ENCODE measurements at places on chromosomes 12 and 14. TPM values are rescaled to one million over a fixed set of nuclear protein-coding genes. Genes with fewer than 3 reads are reported as not detected.
A peak's percentile ranks its signal among the peaks of the same experiment; 100 is the strongest.

The ATF1 gene
- total RNA-seq, result 31.8 TPM

The CTDSP2 gene
- 64.1 TPM for total RNA-seq

The TGFB3 gene
- 3.1 TPM for total RNA-seq

The SLC25A47 gene
- total RNA-seq, result 0.06 TPM

The TAS2R50 gene
- not detected for total RNA-seq

The EPS8 gene
- 0.07 TPM for total RNA-seq

The POTEG gene
- not detected for total RNA-seq

The RND1 gene
- total RNA-seq, result 0.88 TPM

The MSRB3 gene
- total RNA-seq, result 147 TPM

The TAS2R30 gene
- total RNA-seq, result 0.68 TPM

The DDN gene
- 5.2 TPM for total RNA-seq

The ITGB7 gene
- 0.49 TPM for total RNA-seq

- no peak for DNase-seq
Observed at GRCh38 chr12:75936515-75937440, 94.8 kb downstream of the PHLDA1 start.

- DNase-seq, result no peak
Observed at GRCh38 chr14:38868399-38869290, 234.4 kb downstream of the SEC23A start.

- DNase-seq, result no peak
Observed at GRCh38 chr14:83478741-83479140, 1945.1 kb upstream of the SEL1L start.

DNA sequence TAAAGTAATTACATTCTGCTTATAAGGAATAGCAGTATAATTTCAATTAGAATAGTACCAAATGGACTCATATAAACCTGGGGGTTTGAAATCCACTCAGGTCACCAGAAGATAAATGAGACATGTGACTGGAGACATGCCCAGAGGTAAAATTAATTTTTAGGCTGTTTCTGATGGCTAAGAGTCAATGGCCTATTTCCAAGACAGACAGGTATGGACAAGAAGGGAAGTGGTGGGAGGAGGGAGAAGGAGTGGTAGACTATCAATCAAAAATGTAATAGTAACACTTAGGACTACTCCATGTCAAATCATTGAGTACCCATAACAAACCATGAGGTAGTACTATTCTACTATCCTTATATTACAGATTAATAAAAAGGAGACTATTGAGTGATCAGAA is 544.0 kb downstream of the GALC start:
- no peak for DNase-seq

DNA sequence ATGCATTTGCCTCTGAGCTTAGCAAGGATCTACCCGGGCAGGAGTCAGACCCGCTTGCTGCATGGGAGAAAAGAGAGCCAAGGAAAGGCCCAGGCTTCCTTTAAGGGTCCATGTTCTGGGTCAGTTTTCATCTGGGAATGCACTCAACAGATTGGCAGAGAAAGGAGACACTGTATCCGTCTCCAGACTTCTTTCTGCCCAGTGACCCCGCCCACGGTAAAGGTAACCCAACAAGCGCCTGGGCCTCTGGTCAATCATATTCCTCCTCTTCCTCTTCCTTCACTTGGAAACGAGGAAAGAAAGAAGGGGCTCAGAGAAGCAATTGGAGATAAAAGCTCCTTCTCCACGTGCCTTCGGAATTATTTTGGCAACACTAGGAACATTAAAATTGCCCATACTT is 27.1 kb upstream of the TCP11L2 start:
- no peak for DNase-seq

DNA sequence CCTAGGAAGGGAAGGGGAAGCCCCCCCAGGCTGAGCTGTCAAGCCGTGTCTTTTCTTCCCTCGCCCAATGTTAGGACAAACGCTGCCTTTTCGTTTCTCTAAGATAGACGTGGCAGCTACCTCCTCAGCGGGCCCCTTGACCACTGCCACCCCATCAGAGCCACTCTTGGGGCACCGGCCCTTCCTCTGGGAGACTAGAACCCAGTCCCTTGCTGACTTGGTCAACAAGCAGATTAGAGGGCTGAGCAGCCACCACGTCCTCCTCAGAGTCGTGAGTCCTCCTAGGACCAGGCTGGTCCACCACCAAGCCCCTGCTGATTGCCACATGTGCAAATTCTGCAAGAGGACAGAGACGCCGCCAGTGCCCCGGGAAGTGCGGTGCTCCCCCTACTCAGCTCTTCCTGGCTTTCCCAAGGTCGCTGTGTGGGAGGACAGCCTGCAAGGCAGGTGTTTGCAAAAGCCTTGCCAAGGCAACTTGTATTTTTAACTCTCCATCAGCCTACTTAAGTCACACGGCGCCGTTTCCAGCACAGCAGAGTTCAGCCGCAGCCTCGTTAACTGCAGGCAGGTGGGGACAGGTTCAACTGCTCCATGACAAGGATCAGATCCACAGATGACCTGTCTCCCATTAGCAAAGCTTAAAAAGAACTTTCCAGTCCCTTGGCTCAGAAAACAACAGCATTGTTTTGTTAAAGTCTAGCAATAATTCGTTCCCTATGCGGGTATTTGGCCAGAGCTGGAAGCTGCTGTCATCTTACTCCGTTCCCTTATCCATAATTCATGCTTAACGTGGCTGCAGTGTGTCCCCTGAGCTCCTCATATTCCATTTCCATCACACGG is 65.6 kb downstream of the TESC start:
- DNase-seq, result peak; percentile 29

DNA sequence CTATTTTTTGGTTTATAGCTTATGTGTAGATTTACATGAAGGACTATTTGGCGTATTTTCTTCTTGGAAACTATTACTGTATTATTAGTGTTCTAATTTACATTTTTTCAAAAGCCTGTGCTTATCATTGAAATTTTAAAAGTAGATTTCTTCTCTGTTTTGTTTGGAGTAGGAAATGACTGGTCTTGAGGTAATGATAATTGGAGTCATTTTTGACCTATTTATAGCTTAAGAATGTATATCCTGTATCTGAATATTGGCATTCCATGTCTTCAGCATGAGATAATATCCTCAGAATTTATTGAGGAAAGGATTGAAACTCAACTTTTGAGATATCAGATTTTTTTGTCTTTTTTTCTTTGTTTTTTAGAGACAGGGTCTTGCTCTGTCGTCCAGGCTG is 193.4 kb downstream of the ERC1 start:
- DNase-seq, result no peak

- DNase-seq, result peak; percentile 55
Observed at GRCh38 chr12:63821781-63822251, 22.7 kb upstream of the SRGAP1 start.

GRCh38 chr12:92821142-92821541 is 108.0 kb downstream of the EEA1 start:
- DNase-seq, result no peak

DNA sequence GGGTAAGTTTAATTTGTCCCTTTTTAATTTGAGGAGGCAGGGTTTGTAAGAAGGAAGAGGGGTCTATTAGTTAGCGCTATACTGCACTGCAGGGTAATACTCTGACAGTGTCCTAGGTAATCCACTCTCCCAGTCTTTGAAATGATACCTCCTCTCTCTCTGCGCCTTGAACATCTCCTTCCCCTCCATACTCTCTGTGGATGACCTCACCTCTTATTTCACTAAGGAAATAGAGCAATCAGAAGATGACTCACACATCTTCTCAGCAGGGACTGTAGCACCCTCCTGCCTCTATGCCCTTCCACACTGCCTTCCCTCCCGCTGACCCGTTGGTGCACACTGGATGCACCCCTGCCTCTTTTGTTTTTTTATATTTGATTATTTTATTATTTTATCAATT is 94.2 kb downstream of the GRIP1 start:
- no peak for DNase-seq

- DNase-seq, result no peak
Observed at GRCh38 chr12:10409392-10409791, at the start of gene KLRC4. Gene KLRC4 (minus strand): TSS chr12:10409757. CDS start chr12:10409575, 182 bp downstream.

DNA sequence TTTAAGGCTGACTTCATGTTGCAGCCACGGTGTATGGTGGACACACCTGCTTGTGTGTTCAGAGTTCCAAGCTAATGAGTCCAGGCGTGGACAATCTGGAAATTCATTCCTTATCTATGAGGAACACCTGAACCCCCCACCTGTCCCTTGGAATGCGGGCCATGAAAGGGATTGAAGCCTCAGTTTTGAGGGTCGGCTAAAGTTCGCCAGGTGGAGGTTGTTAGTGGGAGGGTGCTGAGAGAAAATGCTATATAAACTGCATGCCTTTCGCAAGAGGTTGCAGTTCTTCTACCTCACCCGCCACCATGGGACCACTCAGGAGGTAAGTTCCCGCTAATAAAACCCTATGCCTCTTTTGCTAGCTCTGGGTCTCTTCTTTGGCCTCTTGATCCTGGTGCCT is 348.0 kb downstream of the BCL11B start:
- DNase-seq, result no peak

DNA sequence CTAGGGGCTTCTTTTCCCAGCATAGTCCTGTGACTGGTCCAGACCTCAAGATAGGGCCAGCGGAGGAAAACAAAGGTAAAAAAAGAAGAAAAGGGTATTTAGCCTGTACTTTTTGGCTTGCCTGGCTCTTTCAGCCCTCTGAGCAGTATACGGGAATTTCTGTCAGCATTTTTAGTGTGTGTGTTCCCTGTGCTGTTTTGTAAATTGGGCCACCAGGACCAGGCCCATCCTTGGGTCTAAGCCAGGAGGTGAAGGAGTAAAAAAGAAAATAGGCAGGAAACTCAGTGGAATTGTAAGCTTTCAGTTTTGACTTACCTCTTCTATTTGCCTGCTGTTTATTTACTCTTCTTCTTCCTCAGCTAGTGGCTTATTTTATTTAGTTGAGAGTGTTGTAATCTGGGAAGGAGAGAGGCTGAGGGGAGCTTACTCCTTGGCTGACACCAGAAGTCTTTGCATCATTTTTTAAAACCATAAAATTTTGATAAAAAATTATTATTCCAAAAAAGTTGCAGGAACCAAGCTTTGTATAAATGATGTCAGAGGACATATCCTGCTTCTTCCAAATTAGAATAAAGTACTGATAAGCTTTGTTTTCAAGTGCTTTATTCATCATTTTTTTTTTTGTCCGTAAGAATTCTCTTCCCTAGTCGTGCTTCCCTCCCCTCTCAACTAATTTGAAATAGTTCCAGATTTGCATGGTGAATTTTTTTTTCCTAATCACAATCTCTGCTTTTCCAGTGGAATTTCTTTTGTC is 63.7 kb downstream of the DIP2B start:
- DNase-seq, result peak; percentile 71

DNA sequence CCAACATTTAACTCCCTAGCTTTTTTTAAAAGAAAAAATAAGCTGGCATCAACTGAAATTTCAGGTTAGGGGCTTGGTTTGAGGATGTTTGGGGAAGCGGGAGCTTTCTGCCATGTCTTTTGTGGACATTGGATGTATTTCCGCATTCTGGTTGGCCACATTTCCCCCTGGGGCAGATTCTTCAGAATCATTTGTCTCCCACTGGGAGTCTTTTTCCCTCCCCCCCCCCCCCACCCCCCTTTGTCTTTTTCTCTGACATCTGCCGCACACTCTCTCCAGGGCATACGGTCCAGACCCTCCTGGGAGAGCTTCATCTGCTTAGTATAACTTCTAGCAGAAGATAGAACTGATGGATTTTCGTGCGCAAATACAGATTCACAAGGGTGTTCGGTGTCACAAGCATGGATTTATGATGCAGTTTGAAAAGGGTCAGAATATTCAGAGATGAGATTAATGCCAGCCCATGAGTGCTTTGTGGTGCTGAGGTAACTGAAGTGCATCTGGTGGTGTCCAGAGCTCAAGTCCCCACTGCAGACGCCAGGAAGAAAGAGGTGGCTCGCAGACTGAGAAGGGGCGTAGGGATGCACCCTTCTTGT is 40.2 kb downstream of the ETV6 start:
- no peak for DNase-seq

GRCh38 chr14:20656274-20656673 is 14.8 kb upstream of the OR6S1 start:
- DNase-seq, result no peak

GRCh38 chr14:92464716-92465115 is 48.9 kb upstream of the RIN3 start:
- no peak for DNase-seq

- no peak for DNase-seq
Observed at GRCh38 chr14:50410071-50410470, 13.4 kb upstream of the CDKL1 start.

DNA sequence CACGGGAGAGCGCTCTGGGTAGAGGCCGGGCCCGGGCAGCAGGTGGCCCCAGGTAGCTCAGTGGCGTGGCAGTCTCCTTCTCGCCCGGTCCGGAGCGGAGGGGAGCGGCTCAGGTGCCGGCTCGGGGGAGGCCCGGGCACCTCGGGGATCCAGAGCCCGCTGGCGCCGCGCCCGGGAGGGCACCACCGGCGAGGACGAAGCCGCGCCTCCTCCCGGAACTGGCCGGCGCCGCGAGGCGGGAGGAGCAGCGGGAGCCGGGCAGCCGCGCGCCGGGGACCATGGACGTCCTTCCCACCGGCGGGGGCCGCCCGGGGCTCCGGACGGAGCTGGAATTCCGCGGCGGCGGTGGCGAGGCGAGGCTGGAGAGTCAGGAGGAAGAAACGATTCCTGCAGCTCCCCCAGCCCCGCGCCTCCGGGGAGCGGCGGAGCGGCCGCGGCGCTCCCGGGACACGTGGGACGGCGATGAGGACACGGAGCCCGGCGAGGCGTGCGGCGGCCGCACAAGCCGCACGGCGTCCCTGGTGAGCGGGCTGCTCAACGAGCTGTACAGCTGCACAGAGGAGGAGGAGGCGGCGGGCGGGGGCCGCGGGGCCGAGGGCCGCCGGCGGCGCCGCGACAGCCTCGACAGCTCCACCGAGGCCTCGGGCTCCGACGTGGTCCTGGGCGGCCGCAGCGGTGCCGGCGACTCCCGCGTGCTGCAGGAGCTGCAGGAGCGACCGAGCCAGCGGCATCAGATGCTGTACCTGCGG is 21.5 kb upstream of the GNS start:
- no peak for DNase-seq

DNA sequence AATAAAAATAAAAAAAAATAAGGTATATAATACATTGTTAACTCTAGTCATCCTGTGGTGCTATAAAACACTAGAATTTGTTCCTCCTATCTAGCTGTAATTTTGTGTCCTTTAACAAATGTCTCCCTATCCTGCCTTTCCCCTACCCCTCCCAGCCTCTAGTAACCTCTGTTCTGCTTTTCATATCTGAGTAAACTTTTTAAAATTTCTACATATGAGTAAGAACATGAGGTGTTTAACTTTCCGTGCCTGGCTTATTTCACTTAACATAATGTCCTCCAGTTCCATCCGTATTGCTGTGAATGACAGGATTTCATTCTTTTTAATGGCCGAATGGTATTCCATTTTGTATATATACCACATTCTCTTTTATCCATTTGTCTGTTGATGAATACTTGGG is 71.3 kb upstream of the GNG2 start:
- DNase-seq, result no peak

GRCh38 chr12:69570545-69571399 is 14.5 kb upstream of the CCT2 start:
- DNase-seq, result peak; percentile 80

Data from G401 (cell line).